ENCODE measurements at places on chromosomes 6 and 20.

DNA sequence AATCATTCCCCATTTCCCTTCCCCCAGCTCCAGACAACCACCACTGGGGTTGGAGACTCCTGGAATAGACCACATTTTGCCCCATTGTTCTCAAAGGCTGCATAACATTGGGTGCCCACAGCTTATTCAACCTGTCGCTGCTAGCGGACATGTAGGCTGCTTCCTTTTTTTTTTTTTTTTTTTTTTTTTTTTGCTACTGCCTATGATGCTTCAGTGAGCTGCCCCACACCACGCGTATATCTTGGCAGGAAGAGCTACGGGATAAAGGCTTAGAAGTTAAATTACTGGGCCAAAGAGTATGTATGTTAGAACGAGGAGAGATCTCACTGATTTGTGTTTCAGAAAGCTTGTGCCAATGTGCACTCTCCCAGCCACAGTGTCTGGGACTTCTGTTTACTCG lies 7.0 kb downstream of the LBP start:
- no peak for DNase-seq

GRCh38 chr20:62748311-62748710 lies 39.7 kb downstream of the NTSR1 start:
- no peak for DNase-seq

DNA sequence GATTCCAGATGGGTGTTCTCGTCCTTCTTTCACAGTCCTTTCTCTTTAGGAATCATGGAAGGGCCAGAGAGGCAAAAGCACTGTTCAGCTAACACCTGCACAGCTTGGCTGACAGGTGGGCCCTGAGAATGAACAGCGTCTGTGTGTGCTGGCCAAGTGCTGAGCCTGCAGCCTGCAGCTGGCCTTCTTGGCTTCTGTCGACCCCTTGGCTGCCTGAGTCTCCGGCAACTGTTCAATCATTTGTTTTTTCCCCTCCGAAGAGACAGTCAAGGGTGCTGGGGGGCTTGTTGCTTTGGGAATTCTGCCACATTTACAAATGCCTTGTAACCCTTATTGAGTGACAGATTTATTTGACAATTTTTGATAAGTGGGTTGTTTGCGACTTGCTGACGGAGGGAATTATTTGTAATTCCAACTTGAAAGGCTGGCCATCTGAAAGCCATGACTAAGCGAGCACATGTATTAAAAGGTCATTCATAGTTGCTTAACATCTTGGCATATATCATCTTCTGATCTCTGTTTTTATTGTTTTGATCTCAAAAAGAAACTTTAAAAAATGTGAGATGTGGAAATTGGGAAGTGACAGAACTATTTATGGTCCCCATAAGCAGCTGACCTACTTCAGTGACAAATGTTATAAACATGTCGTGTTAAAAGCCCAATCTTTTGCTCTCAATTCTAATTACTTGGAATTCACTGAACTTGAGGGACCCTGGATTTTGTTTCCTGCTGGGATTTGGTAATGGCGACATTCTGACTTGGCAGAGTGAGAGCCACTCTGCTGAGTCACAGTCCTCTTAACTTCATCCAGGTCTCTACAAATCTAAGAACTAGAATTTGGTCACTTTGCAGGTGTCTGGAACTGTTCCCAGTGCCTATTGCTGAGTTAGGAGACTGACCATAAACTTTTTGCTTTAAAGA lies 41.9 kb upstream of the FERMT1 start:
- no peak for DNase-seq

DNA sequence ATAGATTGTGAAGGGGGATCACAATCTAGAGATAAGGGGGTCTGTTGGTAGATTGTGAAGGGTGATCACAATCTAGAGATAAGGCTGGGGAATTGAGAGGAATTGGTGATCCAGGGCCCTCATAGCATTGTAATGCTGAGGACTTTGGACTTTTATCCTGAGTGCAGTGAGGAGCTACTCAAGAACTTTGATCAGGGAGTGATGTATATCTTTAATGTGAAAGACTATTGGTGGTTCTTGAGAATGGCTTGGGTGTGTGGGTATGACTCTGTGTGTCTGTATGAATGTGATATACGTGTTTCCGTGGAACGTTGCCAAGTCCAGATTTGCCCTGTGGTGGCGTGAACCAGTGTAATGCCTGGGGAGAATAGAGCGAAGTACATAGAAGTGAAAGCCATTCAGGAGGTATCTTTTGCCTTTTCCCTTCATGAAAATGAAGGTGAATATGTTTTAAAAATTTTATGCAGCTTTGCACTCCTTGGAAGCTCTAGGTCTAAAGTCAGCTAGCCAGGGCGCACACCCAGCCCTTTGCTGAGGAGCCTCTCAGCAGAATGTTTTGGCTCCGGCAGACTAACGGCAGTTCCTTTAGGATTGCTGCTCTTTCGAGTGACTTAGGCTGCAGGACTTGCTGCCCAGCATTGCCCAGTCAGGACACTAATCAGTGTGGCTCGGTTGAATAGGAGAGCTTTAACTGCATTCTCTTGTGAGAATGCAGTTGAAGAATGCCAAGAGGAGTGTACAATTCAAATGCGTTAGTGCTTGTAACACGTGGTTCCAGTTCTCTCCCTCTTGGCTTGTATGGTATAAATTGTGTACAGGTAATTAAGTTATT lies 3.5 kb downstream of the ZFAND3 start:
- DNase-seq, result no peak

DNA sequence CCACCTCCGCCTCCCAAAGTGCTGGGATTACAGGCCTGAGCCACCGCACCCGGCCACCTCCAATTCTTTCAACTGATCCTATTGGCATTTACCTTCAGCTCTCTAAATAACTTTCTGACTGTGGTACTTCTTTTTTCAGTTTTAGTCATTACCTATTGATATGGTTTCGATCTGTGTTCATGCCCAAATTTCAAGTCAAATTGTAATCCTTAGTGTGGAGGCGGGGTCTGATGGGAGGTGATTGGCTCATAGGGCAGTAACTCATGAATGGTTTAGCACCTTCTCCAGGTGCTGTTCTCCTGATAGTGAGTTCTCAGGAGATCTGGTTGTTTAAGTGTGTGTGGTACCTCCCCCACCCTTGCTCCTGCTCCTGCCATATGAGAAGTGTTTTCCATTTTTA lies 140.9 kb downstream of the LPA start:
- no peak for DNase-seq

DNA sequence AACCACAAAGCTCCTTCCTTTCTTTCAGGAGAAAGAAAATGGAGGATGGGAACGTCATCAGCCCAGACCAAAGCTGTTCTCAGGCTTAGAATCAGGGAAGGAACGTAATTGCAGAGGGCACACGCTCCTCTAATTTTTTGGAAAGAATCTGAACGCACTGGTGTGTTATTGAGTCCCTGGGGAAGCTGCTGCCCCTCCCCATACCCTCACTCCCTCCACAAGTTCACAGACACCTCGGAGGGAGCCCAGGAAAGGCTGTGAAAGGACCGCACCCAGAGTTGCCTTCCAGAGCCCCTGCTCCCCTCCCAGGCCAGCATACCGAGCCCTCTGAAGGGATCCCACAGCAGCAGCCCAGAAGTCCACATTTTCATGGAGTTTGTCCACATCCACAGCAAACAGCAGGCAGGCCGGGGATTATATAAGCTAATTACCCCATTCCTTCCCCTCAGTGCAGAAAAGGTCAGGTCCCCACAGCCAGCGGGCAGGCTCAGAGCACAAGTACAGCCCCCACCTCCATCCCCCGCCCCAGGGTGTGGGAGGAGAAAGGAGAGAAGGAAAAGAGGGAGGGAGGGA lies 53.7 kb downstream of the ANKRD60 start:
- no peak for DNase-seq

DNA sequence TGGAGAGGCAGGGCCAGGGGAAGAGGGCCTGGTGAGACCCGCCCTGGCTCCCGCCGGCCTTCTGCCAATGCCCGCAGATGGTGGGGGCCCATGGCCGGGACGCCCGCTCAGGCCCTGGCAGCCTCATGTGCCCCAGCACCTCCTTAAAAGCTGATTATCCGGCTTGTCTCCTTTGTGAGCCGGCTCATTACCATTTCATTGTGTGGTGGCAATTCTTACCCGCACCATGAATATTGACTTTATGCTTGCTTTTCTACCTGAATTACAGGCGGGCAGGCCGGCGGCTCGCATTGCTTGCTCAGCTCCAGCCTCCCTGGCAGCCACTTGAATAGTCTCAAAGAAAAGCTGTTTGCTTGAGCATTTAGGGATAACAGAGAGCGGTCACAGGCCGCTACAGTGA lies 120.0 kb upstream of the JAG1 start:
- DNase-seq, result no peak

- no peak for DNase-seq
These were observed 25.4 kb upstream of the C20orf144 start for GRCh38 chr20:33636776-33637175.

DNA sequence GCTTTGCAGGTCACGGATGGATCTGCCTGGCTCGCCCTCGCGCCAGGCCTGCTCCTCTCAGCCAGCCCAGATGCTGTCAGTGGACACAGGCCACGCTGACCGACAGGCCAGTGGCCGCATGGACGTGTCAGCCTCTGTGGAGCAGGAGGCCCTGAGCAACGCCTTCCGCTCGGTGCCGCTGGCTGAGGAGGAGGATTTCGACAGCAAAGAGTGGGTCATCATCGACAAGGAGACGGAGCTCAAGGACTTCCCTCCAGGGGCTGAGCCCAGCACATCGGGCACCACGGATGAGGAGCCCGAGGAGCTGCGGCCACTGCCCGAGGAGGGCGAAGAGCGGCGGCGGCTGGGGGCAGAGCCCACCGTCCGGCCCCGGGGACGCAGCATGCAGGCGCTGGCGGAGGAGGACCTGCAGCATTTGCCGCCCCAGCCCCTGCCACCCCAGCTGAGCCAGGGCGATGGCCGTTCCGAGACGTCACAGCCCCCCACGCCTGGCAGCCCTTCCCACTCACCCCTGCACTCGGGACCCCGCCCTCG lies 19.6 kb downstream of the TTBK1 start:
- no peak for DNase-seq

- no peak for DNase-seq
These were observed 32.5 kb downstream of the MUC22 start for GRCh38 chr6:31042806-31043205.

DNA sequence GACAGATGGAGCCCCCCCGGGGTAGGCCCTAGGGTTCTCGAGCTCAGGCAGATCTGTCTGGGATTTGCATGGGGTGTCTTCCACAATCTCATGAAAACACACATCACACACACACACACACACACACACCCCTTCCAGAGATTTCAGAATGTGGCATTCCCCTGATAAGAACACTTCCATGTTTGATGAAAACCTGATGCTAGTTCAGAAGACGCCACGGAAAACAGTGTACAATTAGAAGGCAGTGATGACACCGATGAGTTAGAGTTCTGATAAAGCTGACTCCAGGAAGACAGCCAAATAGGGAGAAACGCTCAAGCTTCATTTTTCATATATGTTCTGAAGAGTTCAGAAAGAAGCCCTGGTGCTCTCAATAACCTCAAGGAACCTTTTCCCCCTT lies 438.7 kb upstream of the JARID2 start:
- no peak for DNase-seq

GRCh38 chr20:42255821-42256220 lies 637.6 kb upstream of the CHD6 start:
- DNase-seq, result no peak

- DNase-seq, result no peak
These were observed 52.5 kb downstream of the SSR1 start for GRCh38 chr6:7260291-7261031.

DNA sequence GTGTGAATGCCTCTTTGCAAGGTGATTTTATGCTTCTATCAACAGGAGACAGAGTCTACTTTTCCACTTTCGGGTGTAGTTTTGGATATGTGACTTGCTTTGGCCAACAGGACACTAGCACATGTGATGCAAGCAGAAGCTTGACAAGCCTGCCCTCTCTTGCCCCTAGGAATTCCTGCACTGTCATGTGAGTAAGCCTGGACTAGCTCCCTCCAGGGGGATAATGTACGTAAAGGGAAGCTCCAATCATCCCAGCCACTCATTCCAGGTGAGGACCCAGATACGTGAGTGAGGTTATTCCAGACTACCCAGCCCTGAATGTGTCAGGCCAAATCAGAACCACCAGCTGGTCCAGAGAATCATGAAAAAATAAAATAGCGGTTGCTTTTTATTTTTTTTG lies 33.3 kb downstream of the BEND3 start:
- DNase-seq, result no peak

DNA sequence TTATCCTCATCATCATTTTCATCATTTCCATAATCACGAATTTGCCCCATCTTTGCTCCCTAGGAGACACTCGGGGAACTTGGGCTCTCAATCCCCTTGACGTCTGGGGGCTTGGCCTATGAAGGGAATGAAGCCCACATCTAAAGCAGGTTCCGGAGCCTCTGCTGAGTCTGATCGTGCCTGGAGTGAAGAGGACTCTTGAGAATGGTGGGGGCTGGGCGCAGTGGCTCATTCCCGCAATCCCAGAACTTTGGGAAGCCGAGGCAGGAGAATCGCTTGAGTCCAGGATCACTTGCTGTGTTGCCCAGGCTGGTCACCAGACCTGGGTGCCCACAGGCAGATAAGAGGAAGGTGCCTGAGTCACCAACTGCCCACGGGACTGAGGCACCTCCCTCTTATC lies 114.5 kb downstream of the SYCP2 start:
- DNase-seq, result no peak

DNA sequence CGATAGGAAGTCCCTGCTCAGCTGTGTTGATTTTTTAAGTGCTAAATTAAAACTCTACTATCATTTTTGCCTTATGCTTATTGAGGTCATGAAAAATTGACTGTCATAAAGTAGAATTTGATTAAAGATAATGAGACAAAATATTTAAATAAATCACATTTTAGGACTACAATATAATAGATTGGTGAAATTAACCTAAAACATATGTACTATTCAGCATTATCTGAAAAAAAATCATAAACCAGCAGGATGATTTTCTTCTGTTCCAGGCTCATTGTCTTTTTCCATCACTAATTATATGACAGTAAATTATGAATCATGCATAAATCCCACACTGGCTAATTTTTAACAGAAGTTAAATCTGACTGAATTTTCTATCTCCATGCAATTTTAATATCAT lies 373.6 kb upstream of the NRSN1 start:
- no peak for DNase-seq

- DNase-seq, result no peak
These were observed 243.9 kb downstream of the DLL1 start for GRCh38 chr6:170046791-170047626.

GRCh38 chr6:125510405-125510804 lies 208.6 kb upstream of the HDDC2 start:
- DNase-seq, result no peak

- no peak for DNase-seq
These were observed 17.5 kb downstream of the VAPB start for GRCh38 chr20:58406422-58407001.

DNA sequence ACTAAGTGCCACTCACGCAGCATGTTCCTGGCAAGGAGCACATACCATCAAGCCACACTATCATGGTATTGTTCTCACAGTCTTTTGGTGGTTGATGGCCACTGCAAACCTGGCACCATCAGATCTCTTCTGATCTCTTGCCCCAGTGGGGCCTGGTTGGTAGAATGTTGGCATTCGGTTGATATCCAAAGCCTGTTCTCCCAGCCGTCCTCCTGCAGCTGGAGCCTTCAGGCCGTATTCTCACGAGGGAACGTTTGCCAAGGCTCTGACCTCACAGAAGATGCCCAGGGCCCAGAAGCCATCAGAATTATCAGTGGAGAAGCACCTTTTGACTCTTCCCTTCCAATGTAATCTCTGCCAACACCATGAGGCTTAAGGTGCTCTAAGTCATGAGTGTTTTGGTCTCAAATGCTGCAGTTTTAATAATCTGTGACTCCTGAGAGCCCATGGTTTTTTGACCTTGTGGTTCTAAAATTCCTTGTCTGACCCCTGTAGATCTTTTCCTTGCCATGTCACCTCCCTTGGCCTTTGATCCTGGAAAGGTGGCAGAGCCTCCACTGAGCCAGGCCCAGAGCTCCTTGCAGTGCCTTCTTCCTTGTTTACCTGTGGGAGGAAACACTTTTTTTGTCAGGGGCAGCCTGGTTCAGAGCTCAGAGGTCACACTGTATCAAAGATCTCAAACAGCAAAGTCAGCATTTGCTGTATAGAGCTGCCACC lies 27.8 kb downstream of the POFUT1 start:
- no peak for DNase-seq
